ENCODE measurements at places on chromosomes 6 and 20. TPM values are rescaled to one million over a fixed set of nuclear protein-coding genes. Genes with fewer than 3 reads are reported as not detected.

CALHM5 gene
- polyA plus RNA-seq = not detected

- peaks cover 68% of the 10 kb centered on the region for H3K27me3 ChIP-seq
- H3K27ac ChIP-seq = no peak within 1 kb of the TSS
- no peak for DNase-seq
- H3K4me3 ChIP-seq = peak within 1 kb of the TSS; percentile 25
- no peaks in the 10 kb centered on the region for H3K4me1 ChIP-seq
These were observed at the start of gene MC3R for GRCh38 chr20:56247954-56248782. TSS of gene MC3R (plus strand) at chr20:56248732. CDS start at chr20:56248844, 112 bp downstream.

GRCh38 chr20:5991623-5992441 lies 41.4 kb downstream of the MCM8 start:
- no peak for DNase-seq
- H3K4me1 ChIP-seq = peaks cover 4% of the 10 kb centered on the region
- no peak overlapping the region for H3K4me3 ChIP-seq

- no peak for DNase-seq
- no peaks in the 10 kb centered on the region for H3K36me3 ChIP-seq
- H3K27ac ChIP-seq = no peak overlapping the region
- H3K27me3 ChIP-seq = no peaks in the 10 kb centered on the region
- peaks cover 3% of the 10 kb centered on the region for H3K4me1 ChIP-seq
- H3K4me3 ChIP-seq = no peak overlapping the region
These were observed 3.2 kb upstream of the SDHAF4 start for GRCh38 chr6:70563530-70563929.

DNA sequence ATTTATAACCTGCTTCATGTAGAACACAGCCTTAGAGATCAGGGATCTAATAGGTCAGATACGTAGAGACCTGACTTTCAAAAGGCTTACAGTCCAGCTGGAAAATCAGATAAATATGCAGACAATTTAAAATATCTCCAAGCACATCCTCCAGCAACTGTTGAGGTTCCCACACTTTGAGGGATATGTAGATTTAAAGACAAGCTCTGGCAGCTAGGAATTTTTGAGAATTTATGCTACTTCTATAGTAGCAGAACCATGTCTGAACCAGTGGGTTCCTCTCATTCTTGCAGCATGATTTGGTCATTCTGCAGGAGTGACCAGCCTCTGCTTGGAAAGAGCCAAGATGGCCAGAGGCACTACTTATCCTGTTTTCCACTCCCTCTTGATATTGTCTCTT lies 60.5 kb downstream of the CYB5R4 start:
- H3K27ac ChIP-seq = no peak overlapping the region
- H3K27me3 ChIP-seq = no peaks in the 10 kb centered on the region
- peaks cover 18% of the 10 kb centered on the region for H3K4me1 ChIP-seq
- H3K4me3 ChIP-seq = no peak overlapping the region

DNA sequence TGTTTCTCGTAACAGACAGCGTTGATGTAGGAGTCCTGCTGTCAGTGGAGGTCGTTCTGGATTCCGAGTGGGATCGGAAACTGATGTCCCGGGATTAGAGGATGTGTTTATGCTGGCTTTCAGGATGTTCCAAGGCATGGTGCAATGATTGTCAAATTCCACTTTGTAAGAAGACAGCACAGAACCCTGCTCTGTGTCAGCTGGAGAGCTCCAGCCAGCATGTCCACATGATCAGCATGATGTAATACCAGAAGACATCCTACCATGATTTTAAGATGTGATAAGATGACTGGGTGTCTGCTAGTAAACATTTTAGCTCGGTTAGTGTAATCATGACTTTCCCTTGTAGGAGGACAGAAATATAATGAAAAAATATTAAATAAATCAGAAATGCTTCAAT lies 20.3 kb downstream of the ENPP1 start:
- no peak overlapping the region for H3K27ac ChIP-seq
- H3K36me3 ChIP-seq = peaks cover 6% of the 10 kb centered on the region
- H3K4me3 ChIP-seq = no peak overlapping the region
- H3K4me1 ChIP-seq = no peaks in the 10 kb centered on the region
- DNase-seq = no peak
- H3K27me3 ChIP-seq = peaks cover 34% of the 10 kb centered on the region
